ENCODE measurements at places on chromosomes 12 and 14.

GRCh38 chr12:121712190-121712460, 427 bp upstream of the TMEM120B start:
- DNase-seq = no peak

DNA sequence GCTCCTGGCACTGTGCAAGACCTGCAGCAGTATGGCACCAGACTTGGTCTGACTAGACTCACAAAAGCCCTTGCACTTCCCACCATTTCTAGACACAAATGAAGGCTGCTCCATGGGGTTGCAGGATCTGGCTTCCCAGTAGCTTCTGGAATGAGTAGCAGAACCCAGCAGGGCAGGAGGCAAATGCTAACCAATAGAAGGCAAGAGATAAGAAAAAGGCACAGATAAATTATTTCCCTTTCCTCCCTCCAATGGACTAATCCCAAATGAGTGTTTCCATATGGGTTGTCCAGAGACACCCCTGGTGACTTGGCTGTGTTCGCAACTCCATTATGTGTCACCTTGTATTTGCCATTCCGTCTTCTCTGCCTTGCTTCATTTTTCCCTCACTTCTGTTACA, 49.7 kb downstream of the KIF21A start:
- DNase-seq = no peak

DNA sequence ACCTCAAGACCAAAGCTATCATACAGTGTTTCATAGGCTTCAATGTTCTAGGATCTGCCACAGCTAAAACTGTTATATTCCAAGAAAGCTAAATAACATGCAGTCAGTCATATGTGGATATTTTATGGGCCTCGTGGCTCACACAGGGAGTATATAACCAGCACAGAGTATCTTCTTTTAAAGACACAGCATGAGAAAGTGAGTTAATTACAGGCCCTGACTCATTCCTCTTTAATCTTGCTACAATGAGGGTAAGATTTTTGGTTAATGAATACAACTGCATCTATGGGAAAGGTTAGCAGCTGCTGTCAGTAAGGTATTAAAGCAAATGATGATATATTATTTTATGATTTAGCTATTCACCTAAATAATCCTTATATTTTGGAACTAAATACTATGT, 111.0 kb downstream of the TRAFD1 start:
- DNase-seq = no peak

- DNase-seq = no peak
These were observed 20.6 kb downstream of the ATF1 start for GRCh38 chr12:50784501-50784900.

DNA sequence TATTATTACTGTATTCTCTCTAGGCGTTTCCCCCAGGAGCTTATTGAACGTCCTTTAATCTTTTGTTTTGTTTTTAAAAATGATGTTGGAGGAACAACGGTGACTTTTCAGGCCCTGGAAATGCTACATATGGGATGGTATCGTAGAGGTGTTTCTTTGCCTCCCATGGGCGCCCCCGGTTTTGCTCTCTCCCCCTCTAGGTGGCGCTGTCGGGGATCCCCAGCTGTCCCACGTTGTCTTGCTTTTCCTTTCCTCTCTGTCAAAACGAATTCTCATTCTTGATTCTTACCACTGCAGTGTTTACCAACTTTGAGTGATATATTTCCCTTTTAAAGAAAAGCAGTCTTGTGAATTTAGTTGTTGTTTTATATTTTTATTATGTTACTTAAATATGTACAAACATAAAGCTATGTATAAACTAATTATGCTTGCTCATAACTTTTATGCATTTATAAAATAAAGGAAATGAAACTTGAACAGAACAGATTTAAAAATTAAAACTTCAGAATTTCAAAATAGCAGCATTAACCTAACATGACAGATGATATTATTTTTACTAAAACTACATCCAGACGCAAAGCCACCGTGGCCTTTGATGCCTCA, 171.9 kb downstream of the RGS6 start:
- DNase-seq = no peak

DNA sequence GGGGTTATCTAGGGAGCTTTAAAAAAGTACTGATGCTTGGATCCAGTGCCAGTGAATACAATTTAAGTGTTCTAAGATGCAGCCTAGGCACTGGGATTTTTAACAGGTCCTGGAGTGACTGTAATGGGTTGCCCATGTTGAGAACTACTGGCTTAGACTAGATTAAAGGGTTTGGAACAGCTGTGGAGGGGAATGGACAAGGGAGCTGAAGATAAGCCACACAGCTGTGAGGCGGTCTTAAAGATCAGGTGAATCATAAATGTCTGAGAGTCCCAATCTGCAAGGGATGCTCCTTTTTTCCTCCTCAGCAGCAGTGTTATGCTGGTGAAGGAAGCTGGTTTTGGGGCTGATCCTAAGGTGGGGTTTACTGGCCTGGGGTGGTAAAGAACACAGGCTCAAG, 35.5 kb upstream of the FRMD6 start:
- DNase-seq = no peak

DNA sequence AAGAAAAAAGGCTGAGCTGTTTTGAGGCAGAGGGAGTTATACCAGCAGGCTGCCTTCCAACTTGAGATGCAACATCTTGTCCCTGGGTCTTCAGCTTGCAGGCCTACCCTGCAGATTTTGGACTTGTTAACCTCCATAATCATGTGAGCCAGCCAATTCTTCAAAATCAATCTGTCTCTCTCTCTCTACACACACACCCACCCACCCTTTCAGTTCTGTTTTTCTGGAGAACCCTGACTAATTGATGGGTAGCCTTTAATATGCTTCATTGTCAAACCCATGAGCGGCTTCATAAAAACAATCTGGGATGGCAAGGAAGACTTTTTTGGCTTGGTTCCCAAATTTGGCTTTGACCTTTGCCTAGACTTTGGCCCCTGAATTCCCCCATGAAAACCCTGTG, 113.9 kb downstream of the TMX1 start:
- no peak for DNase-seq

DNA sequence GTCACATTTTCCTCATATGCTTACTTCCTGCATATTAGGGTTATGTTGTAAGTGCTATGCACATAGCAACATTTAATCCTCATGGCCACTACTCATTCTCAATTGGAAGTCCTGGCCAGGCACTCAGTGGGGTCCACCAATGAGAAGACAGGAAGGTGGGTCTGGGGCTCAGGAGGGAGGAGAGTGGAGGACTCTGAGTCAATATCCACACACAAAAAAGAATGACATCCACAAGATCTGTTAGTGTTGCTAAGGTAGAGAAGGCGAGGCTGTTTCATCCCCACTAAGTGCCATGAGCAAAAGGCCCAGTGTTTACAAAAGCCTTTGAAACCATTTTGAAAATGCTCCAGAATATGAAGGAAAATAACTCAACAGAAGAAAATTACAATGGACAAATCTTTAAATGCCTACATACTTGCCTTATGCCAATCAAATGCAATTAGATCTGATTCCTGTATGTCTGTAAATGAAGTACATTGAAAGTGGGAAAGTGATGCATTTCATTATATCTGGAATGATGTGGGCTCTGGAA, 53.9 kb downstream of the EID3 start:
- DNase-seq = no peak

- DNase-seq = no peak
These were observed 3.7 kb downstream of the SH2B3 start for GRCh38 chr12:111409403-111409779.

DNA sequence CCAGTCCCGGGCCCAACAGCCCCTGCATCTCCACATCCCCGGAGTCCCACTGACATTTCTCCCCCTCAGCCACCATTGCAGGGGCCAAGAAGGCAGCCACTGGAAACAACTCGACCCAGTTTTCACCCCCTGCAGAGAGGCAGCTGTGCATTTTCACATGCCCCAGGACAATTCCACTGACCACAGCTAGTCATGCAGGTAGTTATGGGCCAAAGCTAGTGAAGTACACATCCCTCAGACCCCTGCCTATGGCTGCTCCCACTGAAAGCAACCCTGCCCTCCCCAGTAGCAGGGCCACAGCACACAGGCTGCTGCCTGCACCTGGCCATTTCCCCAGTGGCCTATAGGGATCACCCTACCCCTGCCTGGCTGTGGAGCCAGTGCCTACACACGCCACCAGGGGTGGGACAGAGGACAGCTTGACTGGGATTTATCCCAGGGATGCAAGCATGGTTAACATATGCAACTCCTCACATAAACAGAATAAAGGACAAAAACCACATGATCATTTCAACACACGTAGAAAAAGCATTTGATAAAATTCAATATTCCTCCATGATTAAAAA, 154.0 kb downstream of the NDUFA12 start:
- DNase-seq = no peak

- DNase-seq = no peak
These were observed 244.2 kb downstream of the GPHN start for GRCh38 chr14:66752109-66752508.

DNA sequence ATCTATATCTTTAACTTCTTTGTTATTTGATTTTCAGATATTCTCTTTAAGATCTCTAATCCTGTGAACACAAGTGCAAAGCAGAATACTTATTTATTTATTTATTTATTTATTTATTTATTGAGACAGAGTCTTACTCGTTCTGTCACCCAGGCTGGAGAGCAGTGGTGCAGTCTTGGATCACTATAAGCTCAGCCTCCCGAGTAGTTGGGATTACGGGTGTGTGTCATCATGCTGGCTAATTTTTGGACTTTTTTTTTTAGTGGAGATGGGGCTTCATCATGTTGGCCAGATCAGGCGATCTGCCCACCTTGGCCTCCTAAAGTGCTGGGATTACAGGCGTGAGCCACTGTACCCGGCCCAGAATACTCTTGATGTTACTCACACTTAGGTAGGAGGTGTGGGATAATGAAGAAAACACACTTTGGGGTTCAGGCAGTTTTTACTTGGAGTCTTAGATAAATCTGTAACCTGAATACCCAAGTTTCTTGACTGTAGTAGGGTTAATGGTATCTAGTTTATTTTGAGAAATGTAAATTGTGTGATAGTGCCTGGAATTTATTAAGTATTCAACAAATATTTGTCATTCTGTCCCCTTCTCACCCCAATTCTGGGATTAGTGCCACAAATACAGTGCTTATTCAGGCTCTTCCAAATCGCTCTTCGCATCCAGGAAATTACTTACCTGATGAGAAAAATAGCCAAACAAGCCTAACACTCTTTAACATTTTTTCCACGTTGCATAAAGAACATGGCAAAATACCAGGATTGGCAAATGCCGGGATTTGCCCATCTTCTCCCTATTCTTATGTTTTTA, 33.0 kb downstream of the METAP2 start:
- DNase-seq = no peak

DNA sequence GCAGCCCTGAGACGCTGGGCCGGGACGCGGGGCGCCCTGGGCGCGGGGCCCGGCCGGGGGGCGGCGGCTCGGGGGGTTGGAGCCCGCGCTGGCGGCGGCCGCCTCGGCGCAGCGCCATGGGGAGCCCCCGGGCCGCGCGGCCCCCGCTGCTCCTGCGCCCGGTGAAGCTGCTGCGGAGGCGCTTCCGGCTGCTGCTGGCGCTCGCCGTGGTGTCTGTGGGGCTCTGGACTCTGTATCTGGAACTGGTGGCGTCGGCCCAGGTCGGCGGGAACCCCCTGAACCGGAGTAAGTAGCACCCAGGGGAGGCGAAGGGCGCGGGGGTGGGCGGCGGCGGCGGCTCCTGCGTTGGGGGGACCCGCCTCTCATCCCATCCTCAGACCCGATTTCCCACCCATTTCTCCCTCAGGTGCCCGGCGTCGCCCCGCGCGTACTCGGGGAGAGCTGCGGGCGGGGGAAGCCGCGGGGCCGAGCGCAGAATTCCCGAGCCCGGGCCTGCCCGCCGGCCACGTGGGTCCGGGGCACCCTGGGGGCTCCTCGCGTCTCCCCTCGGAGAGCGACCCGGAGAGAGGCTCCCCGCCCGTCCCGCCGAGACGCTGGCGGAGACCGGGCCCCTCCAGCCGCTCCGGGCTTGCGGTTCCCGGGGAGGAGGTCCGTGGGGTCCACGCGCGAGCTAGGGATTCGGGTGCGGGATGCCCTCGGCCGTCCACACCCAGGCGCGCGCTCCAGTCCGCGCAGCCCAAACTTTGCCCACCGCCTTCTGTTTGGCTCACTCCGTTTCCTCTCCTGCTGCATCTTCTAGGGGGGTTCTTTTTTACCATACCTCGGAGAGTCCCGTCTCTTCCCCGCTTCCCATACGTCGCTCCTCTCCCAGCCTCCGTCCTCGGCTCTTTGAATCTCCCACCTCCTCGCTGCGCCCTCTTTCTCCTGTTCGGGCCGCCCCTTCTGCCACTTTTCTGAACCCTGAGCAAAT, 807 bp downstream of the B4GALNT3 start:
- DNase-seq = no peak

GRCh38 chr14:69170839-69171238, 17.9 kb upstream of the DCAF5 start:
- DNase-seq = no peak

- DNase-seq = no peak
These were observed 46.5 kb downstream of the CACNA2D4 start for GRCh38 chr12:1872001-1872400.

DNA sequence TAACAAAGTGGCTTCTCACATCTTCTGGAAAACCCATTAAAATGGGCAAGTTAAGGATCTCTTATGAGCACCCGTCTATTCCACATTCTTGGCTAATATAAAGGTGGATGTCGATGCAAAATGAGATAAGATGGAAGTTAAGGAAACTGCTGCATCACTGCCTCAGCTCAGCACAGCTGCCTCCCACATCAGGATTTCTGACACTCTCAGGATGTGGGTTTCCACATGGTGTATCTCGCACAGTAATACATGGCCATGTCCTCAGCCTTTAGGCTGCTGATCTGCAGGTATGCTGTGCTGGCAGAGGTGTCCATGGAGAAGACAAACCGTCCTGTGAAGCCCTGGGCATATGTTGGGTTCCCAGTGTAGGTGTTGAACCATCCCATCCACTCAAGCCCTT, 1348.0 kb downstream of the TMEM121 start:
- DNase-seq = no peak

DNA sequence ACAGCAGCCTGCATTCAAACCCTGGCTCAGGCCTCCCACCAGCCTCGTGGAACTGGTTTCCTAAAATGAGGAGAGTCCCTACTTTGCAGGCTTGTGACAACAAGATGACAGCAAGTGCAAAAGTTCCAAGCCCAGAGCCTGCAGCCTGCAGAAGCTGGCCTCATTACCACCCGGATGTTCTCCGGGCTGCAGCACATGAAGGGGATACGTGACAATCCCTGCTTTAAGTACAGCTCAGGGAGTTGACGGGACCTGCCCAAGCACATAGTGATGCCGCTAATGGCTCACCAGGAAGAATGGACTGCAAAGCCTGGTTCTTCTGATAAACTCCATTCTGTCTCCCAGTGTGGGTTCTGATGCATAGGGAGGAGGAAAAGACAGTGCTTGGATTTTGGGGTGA, 15.0 kb downstream of the SSH1 start:
- no peak for DNase-seq

- no peak for DNase-seq
These were observed 442.5 kb downstream of the NELL2 start for GRCh38 chr12:44433659-44434058.

DNA sequence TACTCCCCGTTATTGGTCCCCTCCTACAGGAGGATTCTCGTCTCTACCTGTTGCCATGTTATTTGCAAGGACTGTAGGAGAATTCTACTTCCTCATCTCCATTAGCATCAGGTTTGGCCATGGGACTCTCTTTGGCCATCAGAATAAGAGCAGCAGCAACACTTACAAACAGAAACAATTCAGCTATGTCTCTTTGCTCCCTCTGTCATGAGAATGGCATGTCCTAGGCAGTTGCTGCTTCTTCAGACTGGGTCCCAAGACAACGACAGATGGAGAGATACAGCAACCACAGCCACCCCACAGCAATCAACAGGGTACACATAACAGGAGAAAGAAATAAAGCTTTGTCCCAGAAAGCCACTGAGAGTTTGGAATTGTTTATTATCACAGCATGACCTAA, 19.7 kb downstream of the SLC41A2 start:
- DNase-seq = no peak

- DNase-seq = no peak
These were observed 68.7 kb downstream of the RPAP3 start for GRCh38 chr12:47636908-47637780.

- DNase-seq = no peak
These were observed 7.7 kb downstream of the RACGAP1 start for GRCh38 chr12:50017641-50018040.
